MCF 10A (cell line): ENCODE measurements at places on chromosomes 3 and 15.

GRCh38 chr3:59469948-59470723, 420.3 kb upstream of the CFAP20DC start:
- DNase-seq, result peak; percentile 43

DNA sequence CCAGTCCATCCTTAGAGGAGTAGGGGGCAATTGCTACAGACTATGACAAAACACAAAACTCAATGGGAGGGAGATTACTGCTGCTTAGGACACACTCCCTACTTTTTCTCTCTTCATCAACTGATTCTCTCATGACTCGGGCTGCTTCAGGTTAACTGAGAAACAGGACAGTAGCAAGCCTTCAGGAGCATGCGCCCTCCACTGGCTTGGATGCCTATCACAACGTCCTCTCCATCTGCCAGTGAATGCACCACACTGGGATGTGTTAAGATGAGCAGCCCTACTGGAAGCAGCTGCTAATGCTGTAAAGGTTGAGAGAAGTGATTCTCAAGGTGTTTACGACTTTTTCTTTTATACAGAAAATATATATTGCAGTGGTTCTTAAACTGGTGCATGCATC, 542.3 kb downstream of the EDEM1 start:
- no peak for DNase-seq

- no peak for DNase-seq
Measured at GRCh38 chr15:57780471-57780870, 74.0 kb downstream of the POLR2M start.

DNA sequence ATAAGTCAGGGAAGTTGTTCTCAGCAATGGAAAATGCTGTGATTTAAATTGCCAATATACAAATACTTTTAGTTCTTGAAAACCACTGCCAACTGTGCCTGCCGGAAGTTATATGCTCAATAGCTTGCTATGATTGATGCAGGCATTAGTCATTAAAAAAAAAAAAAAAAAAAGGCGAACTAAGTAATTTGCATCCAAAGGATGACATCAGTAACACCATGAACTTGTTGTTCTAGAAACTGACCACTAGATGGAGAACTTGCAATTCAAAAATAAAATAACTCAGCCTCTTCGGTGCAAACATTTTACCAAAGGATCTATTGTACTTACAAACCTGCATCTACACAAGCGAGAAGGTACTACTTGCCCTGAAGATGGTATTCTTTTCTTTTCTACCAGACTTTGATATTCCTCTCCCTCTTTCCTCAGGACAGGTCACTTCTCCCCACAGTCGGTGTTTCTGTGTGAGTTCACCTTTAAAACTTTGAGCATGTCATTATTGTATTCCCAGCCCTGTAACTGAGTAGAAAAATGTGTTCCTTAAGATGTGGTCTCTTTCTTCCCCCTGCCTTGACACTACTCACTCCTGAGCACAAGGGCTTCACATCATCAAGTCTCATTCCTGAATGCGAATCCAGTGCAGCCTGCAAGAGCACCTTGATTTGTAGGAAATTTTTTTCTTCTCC, 115.0 kb upstream of the VEPH1 start:
- DNase-seq, result peak; percentile 74
